ENCODE measurements at places on chromosomes 12 and 14.
A peak's percentile ranks its signal among the peaks of the same experiment; 100 is the strongest.

GRCh38 chr12:89514751-89515150 is 9.8 kb downstream of the GALNT4 start:
- no peak for DNase-seq

GRCh38 chr12:86948851-86949250 is 692.7 kb upstream of the MGAT4C start:
- DNase-seq: no peak

- DNase-seq: no peak
These were observed 56.1 kb upstream of the FUT8 start for GRCh38 chr14:65356327-65356836.

DNA sequence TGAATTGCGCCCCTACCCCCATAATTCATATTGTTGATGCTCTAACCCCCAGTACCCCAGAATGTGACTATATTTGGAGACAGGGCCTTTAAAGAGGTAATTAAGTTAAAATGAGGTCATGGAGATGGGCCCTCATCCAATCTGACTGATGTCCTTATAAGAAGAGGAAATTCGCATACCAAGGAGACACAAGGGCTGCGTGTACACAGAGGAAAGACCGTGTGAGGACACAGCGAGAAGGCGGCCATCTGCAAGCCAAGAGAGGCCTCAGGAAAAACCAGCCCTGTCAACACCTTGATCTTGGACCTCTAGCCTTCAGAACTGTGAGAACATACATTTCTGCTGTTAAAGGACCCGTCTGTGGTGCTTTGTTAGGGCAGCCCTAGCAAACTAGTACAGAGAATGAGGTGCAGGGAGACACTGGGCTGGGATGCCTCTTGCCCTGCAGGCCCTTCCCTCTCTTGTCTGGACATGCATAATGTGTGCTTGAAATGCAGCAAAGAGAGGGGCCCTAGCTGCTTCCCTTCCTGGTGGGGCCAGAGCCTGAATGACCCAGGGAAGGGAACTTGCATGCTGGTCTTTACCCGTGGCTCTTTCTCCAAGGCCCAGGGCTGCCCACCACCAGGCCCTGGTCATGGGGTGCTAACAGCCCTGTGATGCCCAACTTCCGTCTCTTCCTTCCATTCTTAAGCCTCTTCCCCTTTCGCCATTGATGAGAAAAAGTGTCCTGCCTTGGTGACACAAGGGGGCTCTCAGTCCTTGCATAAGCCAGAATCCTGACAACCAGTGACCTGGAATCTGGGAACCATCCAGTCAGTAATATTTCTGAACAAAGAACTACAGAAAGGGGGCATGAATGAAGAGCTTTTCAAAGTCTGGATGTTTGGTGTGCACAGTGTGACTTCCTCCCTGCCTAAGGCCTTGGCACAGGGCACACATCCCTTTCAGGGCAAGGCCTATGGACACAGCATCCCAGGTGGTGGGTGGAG is 50.0 kb upstream of the GPATCH2L start:
- DNase-seq: no peak

DNA sequence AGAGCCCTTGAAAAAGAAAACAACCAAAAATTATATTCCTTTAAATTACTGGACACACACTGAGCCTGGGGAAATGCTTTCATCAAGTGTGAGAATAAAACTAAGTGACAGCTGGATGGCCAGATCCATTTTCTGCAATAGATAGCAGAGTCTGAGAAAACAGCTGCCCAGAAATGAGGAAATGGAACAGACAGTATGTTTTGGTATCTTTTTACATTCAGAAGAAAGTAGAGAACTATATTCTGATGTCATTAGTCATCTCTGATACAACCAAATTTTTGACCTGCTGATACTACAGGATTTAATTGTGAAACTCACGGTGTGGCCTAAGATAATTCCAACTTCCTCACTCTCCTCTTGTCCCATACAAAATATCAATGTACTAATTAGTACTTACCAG is 78.2 kb downstream of the HMGA2 start:
- DNase-seq: peak; percentile 43
